ENCODE measurements at places on chromosomes 13 and 19.

GRCh38 chr13:33107361-33107760 is 91.1 kb downstream of the KL start:
- no peak for DNase-seq

DNA sequence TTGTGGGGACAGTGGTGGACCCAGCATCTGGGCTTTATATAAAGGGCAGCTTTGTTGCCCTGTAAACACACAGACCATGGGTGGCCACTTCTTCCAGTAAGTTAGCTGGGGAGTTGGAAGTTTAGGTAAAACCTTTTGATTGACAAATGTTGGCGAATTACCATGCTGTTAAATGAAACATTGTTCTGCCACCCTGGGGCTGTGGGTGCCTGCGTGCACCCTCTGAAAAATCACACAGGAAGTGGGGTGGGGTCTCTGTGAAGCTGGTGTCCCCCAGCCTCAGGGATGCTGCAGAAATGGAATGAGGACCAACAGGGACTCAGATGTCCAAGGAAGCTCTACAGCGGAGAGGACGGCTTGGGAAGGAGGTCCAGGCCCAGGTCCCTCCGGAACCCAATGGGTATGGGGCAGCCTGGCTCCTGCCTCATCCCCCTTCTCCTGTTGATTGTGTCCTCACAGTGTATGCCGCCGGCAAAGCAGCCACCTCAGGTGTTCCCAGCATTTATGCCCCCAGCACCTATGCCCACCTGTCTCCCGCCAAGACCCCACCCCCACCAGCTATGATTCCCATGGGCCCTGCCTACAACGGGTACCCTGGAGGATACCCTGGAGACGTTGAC is 2.8 kb upstream of the USF2 start:
- DNase-seq: no peak

GRCh38 chr13:99862244-99862643 is 109.3 kb downstream of the ZIC5 start:
- DNase-seq: no peak

DNA sequence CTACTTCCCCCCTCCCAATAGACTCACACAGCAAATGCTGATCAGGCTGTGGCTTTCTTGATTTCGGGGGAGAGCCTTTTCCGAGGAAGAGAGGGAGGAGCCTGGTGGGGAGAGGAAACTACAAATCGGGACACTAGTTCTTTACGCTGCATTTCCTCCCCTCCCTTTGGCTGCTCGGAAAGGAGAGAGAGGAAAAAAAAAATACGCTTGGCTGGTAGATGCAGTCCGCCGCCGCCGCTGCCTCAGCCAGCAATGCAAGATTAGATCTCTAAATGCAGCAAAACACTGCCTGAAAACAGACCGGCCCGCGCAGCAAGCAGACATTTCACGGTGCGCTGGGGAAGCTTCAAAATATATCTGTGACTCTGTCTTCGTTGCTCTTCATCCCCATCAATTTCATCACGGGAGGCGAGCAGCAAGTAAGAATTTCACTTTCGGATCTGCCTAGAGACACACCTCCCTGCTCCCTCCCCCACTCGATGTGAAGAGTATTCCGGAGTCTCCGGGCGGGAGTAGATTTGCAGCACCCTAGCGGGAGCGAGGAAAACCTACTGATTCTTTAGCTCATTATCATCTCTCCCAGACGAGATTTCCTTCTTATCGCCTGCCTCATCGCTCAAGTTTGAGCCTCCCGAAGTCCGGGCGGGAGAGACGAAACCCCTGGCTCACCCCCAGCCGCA is at the start of gene PCDH17:
PCDH17 (plus strand) TSS at position 149 of the 680 bp plus-strand sequence. CDS start 803 bp downstream, outside the sequence.
- DNase-seq: peak; percentile 17

DNA sequence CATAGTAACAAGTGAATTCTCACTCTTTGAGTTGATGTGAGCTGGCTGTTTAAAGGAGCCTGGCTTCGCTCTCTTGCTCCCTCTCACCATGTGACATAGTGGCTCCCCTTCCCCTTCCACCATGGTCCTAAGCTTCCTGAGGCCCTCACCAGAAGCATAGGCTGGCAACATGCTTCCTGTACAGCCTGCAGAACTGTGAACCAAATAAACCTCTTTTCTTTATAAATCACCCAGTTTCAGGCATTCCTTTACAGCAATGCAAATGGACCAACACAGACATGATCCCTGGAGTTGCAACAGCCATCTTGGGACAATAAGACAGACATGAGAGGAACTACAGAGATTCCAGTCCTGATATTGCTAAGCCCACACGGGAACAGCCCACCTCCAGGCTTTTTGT is 12.6 kb downstream of the TEAD2 start:
- no peak for DNase-seq

GRCh38 chr13:75079226-75079625 is 402.7 kb downstream of the TBC1D4 start:
- peak; percentile 3 for DNase-seq

DNA sequence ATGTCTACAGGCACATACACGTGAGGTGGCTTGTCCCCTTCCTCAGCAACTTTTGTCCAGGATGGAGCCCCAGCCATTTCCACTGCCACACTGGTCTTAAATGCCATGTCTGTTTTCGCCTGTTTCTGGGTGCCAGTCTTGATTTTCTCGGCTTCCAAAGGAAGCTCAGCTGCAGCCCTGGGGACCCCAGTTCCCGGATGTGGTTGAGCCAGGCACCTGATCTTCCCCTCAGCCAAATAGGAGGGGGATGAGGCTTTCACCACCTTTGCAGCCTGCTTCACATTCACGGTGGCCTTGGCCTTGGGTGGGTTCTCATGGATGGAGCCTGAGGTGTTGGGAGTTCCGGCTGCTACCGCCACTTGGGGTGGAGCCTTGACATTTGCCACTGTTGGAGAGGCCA is 8.7 kb downstream of the IQCN start:
- no peak for DNase-seq

DNA sequence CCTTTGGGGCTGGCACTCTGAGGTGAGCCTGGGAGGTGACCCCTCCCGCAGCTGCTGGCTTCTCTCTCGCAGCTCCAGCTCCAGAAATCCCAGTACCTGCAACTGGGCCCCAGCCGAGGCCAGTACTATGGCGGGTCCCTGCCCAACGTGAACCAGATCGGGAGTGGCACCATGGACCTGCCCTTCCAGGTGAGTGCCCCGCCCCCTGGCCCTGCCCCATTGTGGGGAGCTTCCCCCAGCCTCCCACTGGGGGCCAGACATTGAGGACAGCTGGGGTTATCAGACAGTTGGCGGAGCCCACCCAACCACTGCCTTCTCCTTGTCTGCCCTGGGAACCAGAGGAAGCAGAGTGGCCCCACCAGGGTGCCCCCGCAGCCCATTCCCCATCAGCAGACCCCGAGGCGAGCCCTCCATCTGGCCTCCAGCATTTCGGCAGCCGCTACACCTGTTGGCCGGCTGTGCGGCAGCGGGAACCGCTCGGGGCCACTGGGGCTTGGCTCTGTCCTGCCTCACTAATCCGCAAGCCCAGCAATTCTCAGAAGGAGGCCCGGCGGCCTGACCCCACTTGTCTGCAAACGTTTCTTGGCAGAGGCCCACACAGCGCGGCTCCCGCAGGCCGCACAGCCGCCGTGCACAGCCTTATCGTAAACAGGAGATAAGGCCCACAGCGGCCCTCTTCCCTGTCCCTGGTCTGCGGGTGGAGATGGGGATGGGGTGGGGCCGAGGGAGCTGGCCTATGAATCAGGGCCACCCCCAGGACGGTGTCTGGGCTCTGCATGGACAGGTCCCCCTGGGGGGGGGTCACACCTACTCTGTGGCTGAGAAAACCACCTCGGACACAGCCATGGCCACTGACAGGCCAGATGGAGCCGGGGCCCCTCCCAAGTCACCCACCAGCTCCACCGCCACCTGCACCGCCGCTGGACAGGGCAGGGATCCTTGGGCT is 48.0 kb downstream of the COMP start:
- DNase-seq: no peak

DNA sequence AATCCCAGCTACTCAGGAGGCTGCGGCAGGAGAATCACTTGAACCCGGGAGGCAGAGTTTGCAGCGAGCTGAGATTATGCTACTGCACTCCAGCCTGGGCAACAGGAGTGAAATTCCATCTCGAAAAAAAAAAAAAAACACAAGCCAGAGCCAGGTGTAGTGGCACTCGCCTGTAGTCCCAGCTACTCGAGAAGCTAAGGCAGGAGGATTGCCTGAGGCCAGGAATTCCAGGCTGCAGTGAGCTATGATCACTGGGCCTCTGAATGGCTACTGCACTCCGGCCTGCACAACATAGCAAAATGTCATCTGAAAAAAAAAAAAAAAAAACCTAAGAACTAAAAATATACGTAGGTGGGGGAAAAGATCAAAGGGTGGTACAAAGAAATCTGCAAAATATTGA is 19.4 kb downstream of the EPS15L1 start:
- peak; percentile 18 for DNase-seq

GRCh38 chr13:73913079-73913740 is 221.0 kb downstream of the KLF12 start:
- DNase-seq: peak; percentile 79

DNA sequence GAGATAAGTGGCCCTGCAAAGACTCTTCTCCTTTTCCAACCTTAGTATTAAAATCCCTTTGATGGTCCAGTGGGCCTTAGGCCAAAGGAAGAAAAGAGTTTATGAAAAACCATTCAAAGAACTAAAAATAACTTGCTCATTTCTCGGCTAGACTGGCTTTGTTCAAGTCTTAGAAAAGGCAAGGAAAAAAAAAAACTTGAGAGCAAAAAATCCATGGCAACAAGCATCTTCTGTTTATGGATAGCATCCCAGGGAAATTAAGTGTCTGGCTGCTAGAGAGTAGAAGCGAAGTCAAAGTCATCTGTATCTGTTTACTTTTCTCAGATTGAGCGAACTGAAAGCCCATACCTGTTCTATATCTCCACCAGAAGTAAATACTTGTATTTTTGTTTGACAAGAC is 129.6 kb downstream of the KCTD15 start:
- DNase-seq: no peak

- DNase-seq: no peak
Measured at GRCh38 chr13:23455401-23456185, 22.1 kb upstream of the SACS start.

DNA sequence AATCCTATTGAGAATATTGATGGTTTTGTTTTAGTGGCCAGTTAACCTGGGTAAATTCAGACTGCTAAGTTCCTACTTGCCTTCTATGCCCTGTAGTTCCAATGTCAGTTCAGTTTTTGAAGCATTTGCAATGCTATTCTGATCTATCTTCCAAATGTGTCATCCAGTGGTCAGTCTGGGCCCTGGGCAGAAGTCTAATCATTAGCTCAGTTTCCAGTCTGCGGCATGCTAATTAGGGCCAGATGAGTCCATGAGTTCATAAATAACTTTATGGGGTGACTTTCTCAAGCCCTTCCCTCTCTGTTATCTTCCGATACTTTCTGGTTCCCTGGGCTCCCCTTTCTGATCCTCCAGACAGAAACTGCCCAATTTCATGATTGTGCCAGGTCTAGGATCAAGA is 32.7 kb downstream of the FAM187B start:
- DNase-seq: peak; percentile 43

DNA sequence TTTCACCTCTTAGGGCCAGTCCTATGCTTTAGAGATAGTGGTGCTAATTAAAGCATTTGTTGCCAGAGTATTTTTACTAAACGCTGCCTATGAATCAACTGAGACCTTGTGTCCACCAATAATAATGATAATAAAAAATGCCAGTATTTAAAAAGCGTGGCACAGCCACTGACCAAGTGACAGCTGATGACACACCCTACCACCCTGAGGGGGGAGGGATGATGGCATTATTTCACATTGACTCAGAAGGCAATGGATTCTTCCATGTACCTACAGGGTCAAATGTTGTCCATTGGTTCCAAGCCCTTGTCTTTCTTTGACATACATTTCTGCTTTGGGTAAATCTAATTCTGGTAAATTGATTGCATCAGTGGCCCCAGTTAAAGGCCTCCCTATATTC is 384.4 kb downstream of the DLEU7 start:
- DNase-seq: no peak

- DNase-seq: no peak
Measured at GRCh38 chr19:40503320-40503695, 36.5 kb downstream of the SPTBN4 start.

DNA sequence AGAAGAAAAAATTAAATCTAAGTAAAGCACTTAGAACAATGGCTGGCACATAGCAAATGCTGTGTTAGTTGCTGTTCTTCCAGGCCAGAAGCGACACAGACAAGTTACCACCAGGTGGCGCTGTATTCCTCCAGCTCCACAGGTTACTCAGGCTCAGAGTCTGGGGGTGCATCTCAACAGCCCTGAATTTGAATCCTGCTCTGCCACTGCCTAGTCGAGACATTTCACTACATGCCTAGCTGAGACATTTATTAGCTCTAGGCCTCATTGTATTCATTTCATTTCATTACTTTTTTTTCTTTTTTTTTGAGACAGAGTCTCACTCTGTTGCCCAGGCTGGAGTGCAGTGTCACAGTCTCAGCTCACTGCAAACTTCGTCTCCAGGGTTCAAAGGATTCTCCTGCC is 16.4 kb upstream of the CYP2B6 start:
- DNase-seq: peak; percentile 68

DNA sequence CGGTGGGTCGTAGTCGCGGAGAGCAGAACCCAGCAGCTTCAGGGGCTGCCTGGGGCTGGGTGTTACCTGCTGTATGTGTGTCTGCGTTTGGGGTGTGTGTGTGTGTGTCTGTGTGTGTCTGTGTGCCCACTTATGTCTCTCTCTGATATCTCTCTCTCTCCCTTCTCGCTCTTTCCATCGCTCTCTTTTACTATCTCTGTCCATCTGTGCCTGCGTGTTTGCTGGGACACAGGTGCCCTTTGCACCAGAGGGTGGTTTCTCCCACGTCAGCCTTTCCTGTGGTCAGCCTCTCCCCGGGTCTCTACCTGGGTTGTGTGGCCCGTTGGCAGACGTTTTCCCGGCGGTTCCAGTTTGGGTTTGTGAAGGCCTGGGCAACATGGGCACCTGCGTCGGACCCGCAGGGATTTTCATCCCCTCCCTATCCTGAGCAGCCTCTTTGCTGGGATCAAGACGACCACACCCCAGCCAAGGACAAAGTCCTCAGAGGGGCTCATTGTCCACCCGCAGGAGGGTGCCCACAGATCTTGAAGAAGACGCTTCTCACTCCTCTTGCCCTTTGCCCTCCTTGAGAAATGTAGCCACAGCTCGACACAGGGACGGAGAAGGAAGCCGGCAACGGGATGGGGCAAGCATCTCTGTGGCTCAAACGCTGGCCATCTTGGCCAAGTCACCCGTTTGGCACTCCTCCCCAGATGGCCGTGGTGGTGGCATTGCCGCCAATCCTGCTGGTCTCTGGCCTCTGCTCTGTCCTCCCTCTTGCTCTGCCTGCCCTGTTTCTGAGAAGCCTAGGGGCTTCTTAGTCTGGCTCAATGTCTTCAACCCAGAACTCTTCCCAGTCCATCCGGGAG is 43.3 kb downstream of the ZNF146 start:
- no peak for DNase-seq

- DNase-seq: no peak
Measured at GRCh38 chr19:28428663-28429348, 784.1 kb downstream of the UQCRFS1 start.

- DNase-seq: no peak
Measured at GRCh38 chr13:27088619-27089018, 83.0 kb downstream of the USP12 start.

- no peak for DNase-seq
Measured at GRCh38 chr19:670609-671075, 5.5 kb upstream of the FSTL3 start.

DNA sequence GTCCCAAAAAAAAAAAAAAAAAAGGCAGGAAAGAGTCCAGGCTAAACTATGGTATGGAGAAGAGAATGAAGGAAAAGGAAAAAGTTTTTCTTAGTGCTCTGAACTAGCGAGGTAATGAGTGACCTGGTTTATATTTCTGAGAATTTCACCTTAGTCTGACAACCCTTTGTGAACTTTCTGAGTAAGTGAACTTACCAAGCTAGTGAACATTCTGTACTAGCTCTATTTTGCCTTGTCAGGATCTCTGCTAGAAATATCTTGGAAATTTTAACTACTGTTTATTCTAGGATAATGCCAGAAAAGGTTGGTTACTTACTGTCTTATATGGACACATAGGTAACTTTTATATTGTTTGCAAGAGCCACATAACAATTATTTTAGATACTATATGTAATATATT is 4.4 kb downstream of the TRIM13 start:
- DNase-seq: no peak
